ENCODE measurements at places on chromosomes 11 and 22.

- DNase-seq, result no peak
Measured at GRCh38 chr22:46913351-46913750, 150.9 kb downstream of the TBC1D22A start.

GRCh38 chr11:89436071-89436470 is 55.1 kb downstream of the NOX4 start:
- no peak for DNase-seq

- DNase-seq, result no peak
Measured at GRCh38 chr11:121563900-121564822, 111.4 kb upstream of the SORL1-AS1 start.

DNA sequence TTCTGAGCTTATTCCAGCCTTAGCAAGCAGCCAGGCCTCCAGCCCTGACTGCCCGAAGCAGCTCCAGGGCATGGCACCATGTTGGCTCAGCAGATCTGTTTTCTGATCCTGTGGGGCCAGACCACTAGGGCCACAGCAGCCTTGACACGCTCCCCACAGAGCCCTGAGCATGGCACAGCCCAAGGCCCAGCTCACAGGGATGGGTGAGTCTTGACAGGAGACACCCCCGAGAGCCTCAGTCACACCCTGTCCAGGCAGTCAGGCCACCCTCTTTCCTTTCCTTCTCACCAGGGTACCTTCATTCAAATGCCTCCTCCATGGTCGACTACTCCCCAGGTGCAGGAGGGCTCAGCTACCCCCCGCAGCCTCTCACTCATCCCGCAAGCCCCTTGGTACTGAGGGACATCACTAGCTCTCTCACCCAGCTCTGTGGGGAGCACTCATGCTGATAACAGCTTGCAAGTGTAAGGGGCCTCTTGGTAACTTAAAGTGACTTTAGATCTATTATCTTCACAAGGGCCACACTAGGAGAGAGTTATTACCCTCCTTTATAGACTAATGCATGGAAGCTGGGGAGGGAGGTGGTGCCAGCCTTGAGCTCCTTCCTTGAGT is 3.9 kb upstream of the CDC42BPG start:
- DNase-seq, result no peak

DNA sequence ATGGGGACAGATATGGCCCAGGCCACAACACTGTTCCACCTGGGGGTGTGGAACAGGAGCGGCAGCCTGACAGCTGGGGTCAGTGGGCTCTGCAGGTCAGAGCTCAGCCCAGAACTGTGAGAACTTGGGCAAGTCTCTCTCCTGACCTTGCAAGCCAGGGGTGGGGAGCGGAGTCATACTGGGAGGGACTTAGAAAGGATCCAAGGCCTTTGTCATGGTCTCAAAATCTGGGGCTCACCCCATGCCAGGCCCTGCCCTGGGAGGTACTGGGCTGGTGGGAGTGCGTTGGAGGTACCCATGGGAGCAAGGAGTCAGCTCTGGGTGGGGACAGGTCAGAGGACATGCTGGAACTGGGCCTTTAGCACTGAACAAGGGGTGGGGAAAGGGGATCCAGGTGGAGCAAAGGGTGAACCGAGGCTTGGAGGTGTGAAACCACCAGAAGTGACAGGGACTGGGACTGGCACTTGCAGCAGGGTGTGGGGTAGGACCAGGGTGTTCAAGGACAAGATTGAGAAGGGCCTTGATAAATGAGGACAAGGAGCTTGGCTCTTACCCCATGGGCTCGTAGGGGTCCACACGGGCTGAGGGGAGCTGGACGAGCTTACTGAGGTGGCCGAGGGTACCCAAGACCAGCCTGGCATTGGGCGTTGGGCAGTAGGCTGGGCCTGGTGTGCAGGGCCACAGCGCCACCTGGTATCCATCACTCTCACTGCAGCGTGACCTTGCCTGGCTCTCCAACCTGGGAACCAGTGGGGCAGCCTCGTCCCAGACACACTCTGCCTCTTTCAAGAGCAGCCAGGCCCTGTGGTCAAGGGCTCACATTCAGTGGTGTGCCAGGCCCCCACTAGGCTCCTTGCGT is 7.4 kb upstream of the PMM1 start:
- no peak for DNase-seq
